ENCODE measurements at places on chromosomes 11 and 22. TPM values are rescaled to one million over a fixed set of nuclear protein-coding genes. Genes with fewer than 3 reads are reported as not detected.

Gene ENTHD1
- total RNA-seq: not detected

Gene ABCG4
- total RNA-seq: 0.42 TPM

Gene ACRV1
- not detected for total RNA-seq

Gene PDGFD
- 3.4 TPM for total RNA-seq

GRCh38 chr11:2128130-2128510, 11.1 kb downstream of the IGF2 start:
- no peak for DNase-seq

GRCh38 chr11:14583252-14584034, 60.2 kb upstream of the PDE3B start:
- DNase-seq: no peak

GRCh38 chr11:111612224-111612623, 10.0 kb downstream of the SIK2 start:
- no peak for DNase-seq

Measured in ureter (tissue), 1 donor.